ENCODE measurements at places on chromosomes 16 and 17.

GRCh38 chr16:14135704-14136103 lies 64.6 kb downstream of the MRTFB start:
- no peak for DNase-seq

- DNase-seq = no peak
These were observed 92.4 kb downstream of the YPEL2 start for GRCh38 chr17:59423903-59424302.

DNA sequence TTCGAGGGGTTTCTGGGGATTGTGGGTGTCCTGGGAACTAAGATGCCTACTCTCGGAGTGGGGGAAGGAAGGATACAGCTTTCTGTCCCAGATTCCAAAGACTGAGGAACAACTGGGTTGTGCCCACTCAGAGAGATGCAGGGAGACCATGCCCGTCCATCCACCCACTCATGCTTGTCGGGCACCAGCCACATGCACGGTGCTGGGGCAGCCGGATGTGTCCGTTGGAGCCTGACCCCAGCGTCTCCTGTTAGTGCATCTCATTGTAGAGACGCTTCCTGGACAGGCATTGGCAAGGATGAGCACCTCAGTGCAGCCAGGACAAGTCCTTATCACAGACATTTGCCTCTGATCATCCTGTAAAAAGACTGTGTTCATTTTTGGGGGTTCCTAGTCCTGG lies 58.1 kb downstream of the METRNL start:
- DNase-seq = no peak

DNA sequence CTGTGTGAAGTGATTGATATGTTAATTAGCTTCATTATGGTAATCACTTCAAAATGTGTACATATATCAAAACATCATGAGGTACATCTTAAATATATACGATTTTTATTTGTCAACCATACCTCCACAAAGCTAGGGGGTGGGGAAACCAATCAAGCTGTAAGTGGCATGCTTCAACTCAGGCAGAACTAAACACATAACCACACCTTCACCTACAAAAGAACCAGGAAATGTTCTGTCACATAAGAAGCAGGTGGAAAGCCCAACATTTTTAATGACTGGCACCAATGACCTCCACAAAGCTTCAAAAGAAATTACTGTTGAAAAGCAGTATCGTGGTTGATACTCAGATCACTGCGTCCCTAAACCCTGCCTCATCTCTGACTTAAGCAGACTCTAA lies 867.7 kb upstream of the EEF2KMT start:
- no peak for DNase-seq

DNA sequence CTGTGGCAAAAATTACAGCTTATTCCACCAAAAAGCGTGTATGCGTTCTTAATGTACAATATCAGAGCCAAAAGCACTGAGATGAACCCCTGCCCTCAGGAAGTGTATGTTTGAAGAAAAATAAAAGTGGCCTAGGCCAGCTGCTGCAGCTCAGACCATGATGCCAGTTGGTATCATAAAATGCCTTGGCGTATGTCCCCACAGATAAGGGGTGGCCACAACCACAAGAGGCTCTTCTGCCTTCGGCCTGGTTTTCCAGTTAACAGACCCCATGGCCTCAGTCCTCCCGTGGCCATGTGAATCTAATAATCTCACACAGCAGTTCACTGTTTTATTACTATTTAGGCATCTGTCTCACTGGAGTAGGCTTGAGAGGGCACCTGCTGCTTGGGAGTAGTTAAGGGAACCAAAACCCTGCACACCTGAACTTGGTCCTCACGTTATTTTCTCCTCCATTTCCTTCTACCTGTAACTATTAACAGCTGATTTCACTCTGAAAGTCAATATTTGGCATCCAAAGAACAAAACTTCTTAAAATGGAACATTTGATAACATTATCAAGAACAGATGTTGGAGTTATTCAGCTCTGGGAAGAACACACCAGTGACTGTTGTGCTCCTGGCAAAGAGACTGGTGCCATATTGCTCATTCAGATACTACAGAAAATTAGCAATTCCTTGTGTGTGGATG lies 34.8 kb upstream of the ERN1 start:
- no peak for DNase-seq

DNA sequence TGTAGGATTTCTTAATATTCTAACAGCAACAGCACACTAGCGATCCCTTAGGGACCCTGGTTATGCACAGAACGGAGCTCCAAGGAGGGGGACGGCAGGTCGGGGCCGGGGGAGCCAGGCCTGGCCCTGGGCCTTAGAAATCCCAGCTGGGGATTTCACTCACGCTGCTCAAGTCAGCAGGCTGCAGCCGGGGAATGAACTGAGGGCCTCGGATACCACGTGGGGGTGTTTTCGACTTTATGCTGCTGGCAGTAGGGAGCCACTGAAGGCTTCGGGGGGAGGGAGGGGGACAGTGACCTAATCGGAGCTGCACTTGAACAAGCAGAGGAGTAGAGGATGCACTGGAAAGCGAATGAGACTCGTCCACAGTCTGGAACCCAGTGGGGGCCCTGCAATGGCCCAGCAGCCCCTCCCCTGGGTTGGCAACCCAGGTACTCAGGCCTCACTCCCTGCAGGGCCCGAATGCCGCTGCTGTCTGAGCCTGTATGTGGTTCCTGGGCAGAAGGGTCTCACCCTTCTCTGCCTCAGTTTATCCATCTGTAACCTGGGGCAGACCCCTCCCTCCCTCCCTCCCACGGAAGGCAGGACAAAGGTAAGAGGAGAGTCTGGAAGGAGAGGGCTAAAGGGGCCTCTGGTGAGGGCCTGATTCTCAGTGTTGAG lies 53.7 kb downstream of the RPH3AL start:
- no peak for DNase-seq

GRCh38 chr17:38861399-38861843 lies 7.9 kb upstream of the RPL23 start:
- DNase-seq = no peak

DNA sequence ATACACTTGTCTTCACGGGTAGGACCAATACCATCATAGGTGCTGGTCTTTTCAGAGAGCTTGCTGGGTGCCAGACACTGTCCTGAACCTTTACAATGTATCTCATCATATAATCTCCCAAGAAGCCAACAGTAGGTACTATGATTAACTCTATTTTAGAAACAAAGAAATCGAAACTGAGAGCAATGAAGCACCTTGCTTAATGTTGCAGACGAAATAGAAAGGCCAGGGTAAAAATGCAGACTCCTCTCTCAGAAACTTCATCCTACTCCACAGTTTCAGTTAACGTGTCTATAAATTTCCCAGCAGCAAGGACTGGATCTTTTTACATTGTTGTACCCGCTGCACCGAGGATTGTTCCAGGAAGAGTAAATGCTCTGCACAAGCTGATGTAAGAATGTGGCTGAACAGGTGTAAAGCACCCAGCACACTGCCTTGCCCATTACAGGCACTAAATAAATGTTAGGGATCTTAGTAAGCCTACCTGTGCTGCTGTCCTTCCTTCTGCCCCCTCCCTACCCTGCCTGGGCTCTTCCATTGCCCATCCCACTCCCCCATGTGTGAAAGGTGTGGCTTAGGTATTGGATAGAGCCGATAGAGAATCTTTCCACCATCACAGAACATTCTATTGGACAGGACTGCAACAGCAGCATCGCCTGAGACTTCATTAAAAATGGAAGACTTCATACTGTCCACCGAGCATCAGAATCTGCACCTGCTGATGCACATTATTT lies 476.7 kb downstream of the SOX9 start:
- no peak for DNase-seq

DNA sequence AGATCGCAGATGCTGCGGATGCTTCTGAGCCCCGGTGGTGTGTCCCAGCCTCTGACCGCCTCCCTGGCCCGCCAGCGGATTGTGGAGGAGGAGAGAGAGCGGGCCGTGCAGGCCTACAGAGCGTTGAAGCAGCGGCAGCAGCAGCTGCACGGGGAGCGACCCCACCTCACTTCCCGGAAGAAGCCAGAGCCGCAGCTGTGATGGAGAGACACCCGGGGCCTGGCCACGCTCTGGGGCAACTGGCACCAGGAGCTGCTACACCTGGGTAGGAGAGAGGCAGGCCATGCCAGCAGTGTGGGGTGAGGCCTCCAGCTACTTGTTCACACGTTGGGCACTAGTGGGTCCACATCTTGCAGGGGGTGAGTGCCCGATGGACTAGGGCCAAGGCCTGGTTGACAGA lies 6.0 kb downstream of the CCDC137 start:
- no peak for DNase-seq

DNA sequence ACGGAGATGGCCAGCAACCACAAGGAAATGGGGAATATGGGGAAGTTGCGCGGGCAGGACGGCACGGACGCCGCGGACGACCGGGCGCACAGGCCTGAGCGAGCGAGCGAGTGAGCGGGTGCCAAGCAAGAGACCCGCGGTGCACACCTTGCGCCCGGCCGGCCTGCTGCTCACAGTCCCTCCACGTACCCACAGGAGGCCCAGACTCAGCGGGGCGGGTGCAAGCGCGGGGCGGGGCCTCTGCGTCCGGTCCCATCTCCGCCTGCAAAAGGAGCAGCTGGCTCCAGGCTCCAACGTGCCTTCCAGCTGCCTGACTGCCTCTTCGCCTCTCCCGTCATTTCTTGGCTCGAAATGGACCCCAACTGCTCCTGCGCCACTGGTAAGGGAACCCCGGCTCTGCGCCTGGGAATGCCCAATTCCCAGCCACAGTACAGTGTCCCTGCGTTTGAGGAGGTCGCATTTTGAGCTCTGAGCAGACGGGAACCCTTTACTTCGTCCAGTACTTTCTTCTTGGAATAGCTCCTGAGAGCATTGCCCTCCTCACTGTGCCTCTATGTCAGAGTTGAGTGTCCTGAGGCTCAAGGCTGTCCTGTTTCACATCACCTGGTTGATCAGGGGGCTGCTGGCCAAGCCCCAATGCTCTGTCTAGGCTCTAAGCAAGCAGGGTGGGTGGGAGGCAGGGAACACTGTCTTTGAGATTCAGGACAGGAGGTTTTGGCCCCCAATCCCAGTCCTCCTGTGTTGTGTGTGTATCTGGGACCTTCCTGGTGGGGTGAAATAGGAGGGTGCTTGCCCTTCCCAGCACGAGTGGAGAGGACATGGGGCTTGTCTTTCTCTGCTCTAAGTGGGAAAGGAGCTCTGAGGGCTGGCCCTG lies 8.1 kb upstream of the MT1E start:
- DNase-seq = peak; percentile 46

DNA sequence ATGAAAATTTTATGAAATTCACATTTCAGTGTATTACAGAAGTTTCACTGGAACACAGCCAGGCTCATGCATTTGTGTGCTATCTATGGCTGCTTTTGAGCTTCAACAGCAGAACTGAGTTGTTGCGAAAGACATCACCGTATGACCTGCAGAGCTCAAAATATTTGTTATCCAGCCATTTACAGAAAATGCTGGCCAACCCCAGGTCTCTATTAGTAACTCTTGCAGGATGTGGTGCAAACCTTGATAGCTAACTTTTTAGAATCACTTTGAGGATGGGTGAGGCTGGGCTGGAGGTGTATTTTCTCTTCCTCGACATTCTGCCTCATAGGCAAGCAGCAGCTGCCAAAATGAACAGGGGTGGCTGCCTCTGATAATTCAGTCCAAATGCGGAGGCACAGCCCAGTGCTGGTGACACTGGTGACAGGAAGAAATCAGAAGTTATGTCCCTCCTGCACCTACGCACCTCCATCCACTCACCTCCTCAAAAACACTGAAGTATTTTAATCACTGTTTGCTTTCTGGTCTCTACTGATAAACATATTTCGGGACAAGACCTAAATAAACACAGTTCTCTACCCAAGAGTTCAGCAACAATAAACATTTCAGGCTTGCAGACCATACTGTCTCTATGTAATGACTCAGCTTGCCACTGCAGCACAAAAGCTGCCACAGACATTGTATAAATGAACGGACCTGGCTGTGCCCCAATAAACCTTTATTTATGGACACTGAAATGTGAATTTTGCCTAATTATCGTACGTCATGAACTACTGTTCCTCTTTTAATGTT lies 28.5 kb downstream of the ARHGAP17 start:
- DNase-seq = no peak

DNA sequence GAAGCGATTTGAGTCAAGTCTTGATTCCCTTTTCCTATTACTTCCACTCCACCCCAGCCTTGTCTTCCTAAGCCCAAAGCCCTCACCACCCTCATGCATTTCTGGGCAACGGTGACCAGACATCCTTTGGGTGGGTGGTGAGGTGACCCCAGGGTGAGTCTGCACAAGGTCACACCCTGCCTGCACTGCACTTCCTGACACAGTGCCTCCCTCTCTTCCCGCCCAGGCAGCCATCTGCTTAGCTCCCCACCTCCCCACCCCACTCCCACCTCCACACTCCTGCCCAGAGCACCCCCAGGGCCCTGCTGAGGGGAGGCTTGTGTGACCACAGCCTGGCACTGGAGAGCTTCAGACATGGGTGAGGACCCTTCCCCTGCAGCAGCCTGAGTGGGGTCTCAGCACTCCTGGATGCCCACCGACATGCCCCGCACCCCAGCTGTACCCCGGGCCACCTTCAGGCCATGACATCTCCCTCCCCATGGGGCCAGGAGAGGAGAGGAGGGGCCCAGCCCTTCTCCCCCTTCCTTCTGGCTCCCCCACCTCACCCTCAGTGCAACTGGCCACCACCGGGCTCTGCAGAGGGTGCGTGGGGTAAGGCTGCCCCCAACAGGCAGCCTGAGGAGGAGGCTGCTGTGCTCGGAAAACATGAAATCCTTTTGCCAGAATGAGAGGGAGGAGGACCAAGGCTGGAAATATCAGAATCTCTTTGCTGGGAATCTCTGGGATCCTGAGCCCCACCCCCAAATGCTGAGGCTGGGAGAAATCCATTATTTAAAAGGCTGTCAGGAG lies 68.6 kb downstream of the CCT6B start:
- DNase-seq = peak; percentile 2

- peak; percentile 33 for DNase-seq
These were observed 20.4 kb upstream of the CDYL2 start for GRCh38 chr16:80824623-80825364.

DNA sequence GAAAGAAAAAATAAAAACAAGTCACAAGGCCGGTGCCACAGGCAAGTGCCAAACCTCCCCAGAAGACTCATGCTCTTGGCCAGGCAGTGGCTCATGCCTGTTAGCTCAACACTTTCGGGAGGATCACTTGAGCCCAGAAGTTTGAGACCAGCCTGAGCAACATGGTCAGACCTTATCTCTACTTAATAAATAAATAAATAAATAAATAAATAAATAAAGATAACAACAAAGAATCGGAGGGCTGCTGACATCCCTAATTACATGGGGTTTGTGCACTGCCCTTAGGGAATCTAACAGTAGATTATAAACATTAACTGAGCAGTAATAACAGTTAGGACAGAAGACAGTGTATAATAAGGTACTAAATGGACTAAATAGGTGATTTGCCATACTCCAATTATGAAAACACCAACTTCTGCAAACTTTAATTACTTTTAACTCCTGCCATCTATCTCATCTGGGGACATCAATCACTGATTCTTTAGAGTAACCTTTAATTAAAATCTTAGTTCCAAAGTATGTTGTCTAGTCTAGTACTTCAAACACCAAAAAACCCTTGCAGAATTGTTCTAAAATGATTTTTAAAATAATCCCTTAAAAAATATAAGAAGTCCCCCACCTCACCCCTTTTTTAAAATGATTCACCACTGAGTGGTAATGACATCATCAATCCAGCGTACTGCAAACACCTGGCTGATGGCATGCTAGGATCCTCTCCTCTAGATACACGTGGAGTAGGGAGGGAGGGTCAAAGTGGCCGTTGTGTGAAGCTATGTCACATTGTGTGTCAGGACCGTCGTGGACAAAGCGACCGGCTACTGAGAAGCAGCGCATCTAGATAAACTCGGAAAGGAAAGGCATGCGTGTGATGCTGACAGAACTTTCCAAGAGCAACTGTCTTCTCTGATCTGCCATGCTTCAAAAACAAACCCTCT lies 28.5 kb downstream of the CYTH1 start:
- DNase-seq = no peak

Data from C1 segment of cervical spinal cord (tissue), 14 donors.